Transverse colon (tissue), 4 donors: ENCODE measurements at places on chromosomes 6 and 20. TPM values are rescaled to one million over a fixed set of nuclear protein-coding genes. Genes with fewer than 3 reads are reported as not detected.

GRCh38 chr20:40525351-40525750 is 163.7 kb downstream of the MAFB start:
- no peak for DNase-seq
- no peak overlapping the region for H3K4me3 ChIP-seq
- no peaks in the 10 kb centered on the region for H3K27me3 ChIP-seq
- no peak overlapping the region for H3K27ac ChIP-seq

DNA sequence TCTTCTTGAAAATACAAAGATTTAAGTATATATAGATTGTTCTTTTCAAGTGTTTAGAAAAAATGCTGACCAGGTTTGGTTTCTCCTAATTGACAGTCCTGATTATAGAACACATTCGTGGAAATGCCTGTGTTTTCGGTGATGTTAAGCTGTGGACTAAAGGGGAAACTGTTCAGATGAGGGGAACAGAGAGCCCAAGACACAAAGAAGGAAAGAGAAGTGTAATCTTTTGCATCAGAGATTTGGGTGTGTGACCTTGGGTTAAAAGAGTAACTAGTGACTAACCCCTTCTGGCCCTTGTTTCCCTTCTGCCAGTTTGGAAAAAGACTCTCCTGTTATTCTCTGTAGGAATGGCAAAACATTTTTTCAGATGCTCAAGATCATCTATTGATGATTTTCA is 331.3 kb downstream of the RIMS1 start:
- H3K27ac ChIP-seq, result no peak overlapping the region
- no peaks in the 10 kb centered on the region for H3K27me3 ChIP-seq

DNA sequence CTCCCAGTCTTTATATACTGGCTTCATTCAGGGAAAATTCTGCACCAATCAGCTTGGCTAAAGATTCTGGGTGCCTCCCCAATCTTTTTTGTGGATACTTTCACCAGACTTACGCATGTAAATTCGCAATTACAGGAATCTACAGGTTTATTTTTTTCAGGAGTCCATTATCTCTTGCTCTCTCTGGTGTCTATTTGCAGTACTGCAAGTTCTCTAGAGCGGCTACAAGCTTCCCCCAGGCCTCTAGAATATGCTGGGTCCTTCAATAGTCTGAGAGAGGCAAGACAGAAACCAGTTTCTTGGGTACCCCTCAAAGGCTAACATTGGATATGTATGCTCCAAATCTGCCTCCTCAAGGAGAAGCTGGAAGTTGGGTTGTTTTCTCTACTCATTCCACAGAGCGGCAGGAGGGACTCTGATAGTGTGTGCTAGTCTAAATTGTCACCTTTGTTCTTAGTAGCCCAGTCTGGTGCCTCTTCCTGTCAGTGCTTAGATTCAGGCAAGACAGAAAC is 58.5 kb downstream of the SUN5 start:
- no peak for DNase-seq
- no peak overlapping the region for H3K27ac ChIP-seq
- H3K4me1 ChIP-seq, result no peaks in the 10 kb centered on the region
- no peak overlapping the region for H3K4me3 ChIP-seq
- no peaks in the 10 kb centered on the region for H3K36me3 ChIP-seq

GRCh38 chr6:49142421-49143151 is 320.5 kb downstream of the MMUT start:
- H3K27me3 ChIP-seq, result no peaks in the 10 kb centered on the region
- H3K27ac ChIP-seq, result no peak overlapping the region
- no peak for DNase-seq

GRCh38 chr20:2314759-2315439 is 19.1 kb downstream of the TGM3 start:
- H3K4me3 ChIP-seq, result no peak overlapping the region
- no peaks in the 10 kb centered on the region for H3K36me3 ChIP-seq
- no peaks in the 10 kb centered on the region for H3K4me1 ChIP-seq
- DNase-seq, result no peak
- H3K27me3 ChIP-seq, result no peaks in the 10 kb centered on the region

GRCh38 chr6:107083921-107084320 is 31.4 kb downstream of the BEND3 start:
- DNase-seq, result no peak
- no peaks in the 10 kb centered on the region for H3K27me3 ChIP-seq
- H3K4me1 ChIP-seq, result no peaks in the 10 kb centered on the region
- no peak overlapping the region for H3K4me3 ChIP-seq
- no peaks in the 10 kb centered on the region for H3K36me3 ChIP-seq

Gene NINL
- total RNA-seq, result 3.1 TPM
